Esophagus muscularis mucosa (tissue), 4 donors: ENCODE measurements at places on chromosomes 2 and 18. TPM values are rescaled to one million over a fixed set of nuclear protein-coding genes. Genes with fewer than 3 reads are reported as not detected.
A peak's percentile ranks its signal among the peaks of the same experiment; 100 is the strongest.

FAM237A gene
- not detected for total RNA-seq

TEKT4 gene
- not detected for total RNA-seq

FAM228B gene
- total RNA-seq = 26.6 TPM

MC5R gene
- total RNA-seq = not detected

UGT1A10 gene
- total RNA-seq = not detected

DNA sequence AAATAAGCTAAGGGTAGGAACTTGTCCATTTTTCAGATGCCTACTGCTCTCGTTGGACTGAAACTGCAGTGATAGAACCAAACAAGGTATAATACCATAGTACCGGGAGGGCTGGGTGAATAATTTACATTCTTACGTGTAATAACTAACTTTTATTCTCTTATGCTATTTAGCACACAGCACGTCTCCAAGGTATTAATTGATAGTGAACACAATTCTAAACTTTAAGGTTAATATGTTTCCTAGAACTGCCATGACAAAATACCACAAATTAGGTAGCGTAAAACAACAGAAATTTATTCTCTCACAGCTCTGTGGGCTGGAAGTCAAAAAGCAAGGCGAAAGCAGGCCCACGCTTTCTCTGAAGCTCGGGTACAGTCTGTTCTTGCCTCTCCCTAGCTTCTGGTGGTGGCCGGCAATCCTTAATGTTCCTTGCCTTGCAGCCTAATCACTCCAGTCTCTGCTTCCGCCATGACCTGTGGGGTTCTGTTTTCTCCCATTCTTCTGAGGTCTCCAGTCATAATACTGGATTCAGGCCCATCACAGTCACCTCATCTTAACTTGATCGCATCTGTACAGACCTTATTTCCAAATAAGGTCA is 5.6 kb upstream of the BCL2 start:
- H3K4me1 ChIP-seq = peaks cover 23% of the 10 kb centered on the region
- no peak overlapping the region for H3K27ac ChIP-seq
- no peak overlapping the region for H3K4me3 ChIP-seq
- H3K36me3 ChIP-seq = peaks cover 4% of the 10 kb centered on the region
- no peak for DNase-seq

DNA sequence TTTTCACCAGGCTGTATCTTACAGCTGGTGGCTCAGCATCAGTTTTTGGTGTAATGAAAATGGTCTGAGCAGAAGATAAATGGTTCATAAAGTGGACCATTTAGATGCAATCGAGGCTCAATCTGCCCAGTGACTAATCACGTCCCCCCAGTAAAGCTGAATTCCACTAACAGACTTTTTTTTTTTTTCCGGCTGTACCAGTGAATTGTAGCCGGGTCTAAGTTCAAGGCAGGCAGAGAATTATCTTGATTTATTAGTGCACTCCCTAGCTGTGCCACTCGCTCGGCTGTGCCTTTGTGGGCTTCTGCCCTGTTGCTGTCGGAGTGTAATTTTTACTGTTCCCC is 215.1 kb upstream of the POU3F3 start:
- no peaks in the 10 kb centered on the region for H3K4me1 ChIP-seq
- H3K36me3 ChIP-seq = no peaks in the 10 kb centered on the region
- H3K27me3 ChIP-seq = no peaks in the 10 kb centered on the region
- peak; percentile 21 for DNase-seq
- H3K4me3 ChIP-seq = no peak overlapping the region

GRCh38 chr2:31318361-31319336 is 84.7 kb downstream of the EHD3 start:
- H3K27ac ChIP-seq = peak overlapping the region; percentile 29
- no peaks in the 10 kb centered on the region for H3K27me3 ChIP-seq
- no peak for DNase-seq
- no peaks in the 10 kb centered on the region for H3K36me3 ChIP-seq

DNA sequence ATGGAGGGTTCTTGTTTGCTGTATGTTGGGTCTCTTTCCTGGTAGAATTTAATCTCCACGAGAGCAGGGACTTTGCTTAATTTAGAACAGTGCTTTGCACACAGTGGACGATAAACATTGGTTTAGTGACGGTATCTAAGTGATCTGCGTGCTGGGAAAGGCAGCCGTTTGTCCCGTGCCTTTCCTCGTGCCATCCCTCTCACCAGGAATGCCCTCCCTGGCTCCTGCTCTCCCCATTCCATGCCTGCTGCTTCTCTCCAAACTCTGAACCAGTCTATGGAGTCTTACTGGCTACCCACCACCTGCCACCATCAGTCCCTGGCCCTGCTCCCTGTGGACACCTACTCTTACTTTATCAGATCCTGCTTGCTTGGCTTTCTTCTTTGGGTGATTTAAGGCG is 27.3 kb upstream of the TNP1 start:
- no peaks in the 10 kb centered on the region for H3K4me1 ChIP-seq
- H3K4me3 ChIP-seq = no peak overlapping the region
- no peaks in the 10 kb centered on the region for H3K27me3 ChIP-seq
- H3K27ac ChIP-seq = no peak overlapping the region
- no peak for DNase-seq
- no peaks in the 10 kb centered on the region for H3K36me3 ChIP-seq

DNA sequence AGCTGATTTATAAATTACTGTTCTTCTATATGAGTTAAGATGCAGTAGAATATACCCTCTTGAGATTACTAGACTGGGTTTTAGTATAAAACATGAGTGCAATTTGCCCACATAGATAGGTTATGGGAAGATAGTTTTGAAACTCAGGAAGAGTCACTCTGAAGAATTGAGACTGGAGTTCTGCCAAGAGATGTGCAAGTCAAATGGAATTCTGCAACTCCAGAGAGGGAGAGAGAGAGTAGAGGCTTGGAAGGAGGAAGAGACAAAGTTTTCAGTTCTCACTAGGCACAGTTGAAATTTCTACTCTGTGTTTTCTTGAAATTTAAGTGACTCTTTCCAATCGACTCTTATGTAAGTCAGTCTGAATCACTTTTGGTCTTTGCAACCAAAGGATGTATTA is 878.8 kb downstream of the TSN start:
- H3K27ac ChIP-seq = no peak overlapping the region
- H3K4me1 ChIP-seq = peaks cover 8% of the 10 kb centered on the region
- no peak overlapping the region for H3K4me3 ChIP-seq
- no peak for DNase-seq
- no peaks in the 10 kb centered on the region for H3K36me3 ChIP-seq

DNA sequence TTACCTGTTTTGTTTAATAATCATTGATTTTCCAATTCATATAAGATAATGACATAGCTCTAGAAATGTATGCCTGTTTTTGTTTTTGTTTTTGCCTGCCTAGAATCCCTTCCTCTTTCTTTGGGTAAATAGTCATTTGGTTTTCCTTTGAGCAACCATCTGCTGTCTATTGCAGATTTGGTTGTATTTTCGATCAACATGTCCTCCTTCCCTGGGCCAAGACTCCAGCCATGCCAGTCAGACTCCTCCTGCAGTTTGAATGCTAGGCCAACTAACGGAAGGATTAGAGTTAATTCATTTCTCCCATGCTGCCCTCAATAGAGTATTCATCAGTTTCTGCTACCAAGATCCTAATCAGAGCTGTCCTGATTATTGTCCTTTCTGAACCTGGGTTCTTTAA is 67.1 kb downstream of the MAIP1 start:
- H3K36me3 ChIP-seq = no peaks in the 10 kb centered on the region
- no peak overlapping the region for H3K4me3 ChIP-seq
- H3K27ac ChIP-seq = no peak overlapping the region
- no peaks in the 10 kb centered on the region for H3K27me3 ChIP-seq
- no peaks in the 10 kb centered on the region for H3K4me1 ChIP-seq

GRCh38 chr2:16687222-16687621 is 21.6 kb upstream of the CYRIA start:
- no peak overlapping the region for H3K27ac ChIP-seq
- no peak for DNase-seq
- H3K36me3 ChIP-seq = no peaks in the 10 kb centered on the region
- no peaks in the 10 kb centered on the region for H3K27me3 ChIP-seq
- no peaks in the 10 kb centered on the region for H3K4me1 ChIP-seq
- no peak overlapping the region for H3K4me3 ChIP-seq

DNA sequence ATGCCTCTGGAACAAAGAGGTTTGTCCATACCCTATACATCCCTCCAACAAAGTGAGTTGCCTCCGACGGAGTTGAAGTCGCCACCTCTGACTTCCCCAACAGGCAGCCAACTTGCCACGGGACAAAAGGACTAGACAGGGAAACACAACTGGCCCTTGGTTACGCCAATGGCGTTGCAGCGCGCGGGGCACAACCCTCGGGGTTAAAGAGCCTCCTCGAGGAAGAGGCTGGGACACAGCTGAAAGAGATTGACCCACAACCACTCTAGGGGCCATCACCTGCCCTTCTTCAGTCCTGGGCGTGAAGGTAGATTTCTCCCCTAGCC is 545 bp downstream of the GTF3C2 start:
- no peaks in the 10 kb centered on the region for H3K27me3 ChIP-seq
- DNase-seq = no peak
- peaks cover 39% of the 10 kb centered on the region for H3K4me1 ChIP-seq
- H3K36me3 ChIP-seq = no peaks in the 10 kb centered on the region
- H3K27ac ChIP-seq = peak overlapping the region; percentile 87

- H3K27ac ChIP-seq = no peak overlapping the region
- H3K4me3 ChIP-seq = no peak overlapping the region
- H3K36me3 ChIP-seq = no peaks in the 10 kb centered on the region
- no peaks in the 10 kb centered on the region for H3K27me3 ChIP-seq
These were observed 43.0 kb upstream of the COL5A2 start for GRCh38 chr2:189222468-189223105.

DNA sequence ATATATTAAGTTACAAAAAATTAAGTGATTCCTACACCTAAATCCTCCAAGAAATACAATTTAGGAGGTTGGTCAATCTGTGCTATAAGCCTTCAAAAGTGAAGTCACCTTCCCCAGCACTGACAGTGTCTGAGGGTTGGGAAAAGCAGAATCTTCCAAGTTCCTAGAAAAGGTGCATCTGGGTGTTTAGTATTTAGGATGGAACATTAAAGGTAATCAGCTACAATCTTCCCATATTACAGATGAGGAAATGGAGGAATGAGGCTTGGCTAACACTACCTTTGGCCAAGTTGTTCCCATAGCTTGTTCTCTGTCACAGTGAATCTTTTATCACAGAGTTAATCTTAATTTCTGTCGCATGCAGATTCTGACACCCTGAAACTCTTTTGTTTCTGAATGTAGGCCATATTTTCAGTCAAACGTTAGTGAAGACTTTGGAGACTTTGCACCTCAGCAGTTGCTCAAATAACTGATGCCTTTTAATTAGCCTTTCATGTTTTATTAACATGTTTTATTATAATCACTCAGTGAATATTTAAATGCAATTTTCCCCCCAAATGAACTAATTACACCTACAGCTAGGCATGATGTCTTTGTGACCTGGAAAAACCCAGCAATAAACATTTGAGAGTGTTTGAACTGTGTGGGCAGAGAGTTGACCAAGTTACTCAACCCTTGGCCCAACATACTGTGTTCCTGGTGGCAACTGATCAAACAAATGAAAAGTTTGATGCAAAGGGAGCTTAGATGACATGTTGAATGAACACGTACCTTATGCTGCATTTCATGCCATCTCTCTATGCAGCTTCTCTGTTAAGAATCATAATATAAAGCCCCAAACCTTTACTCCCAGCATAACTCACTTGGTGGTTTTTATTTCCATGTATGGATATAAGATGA is 17.6 kb downstream of the FN1 start:
- H3K36me3 ChIP-seq = peaks cover 92% of the 10 kb centered on the region
- H3K4me1 ChIP-seq = peaks cover 65% of the 10 kb centered on the region
- H3K4me3 ChIP-seq = no peak overlapping the region
- H3K27ac ChIP-seq = peak overlapping the region; percentile 72

- no peaks in the 10 kb centered on the region for H3K27me3 ChIP-seq
- H3K4me3 ChIP-seq = no peak overlapping the region
- no peak overlapping the region for H3K27ac ChIP-seq
- peaks cover 10% of the 10 kb centered on the region for H3K4me1 ChIP-seq
- H3K36me3 ChIP-seq = no peaks in the 10 kb centered on the region
These were observed 126.3 kb upstream of the TPO start for GRCh38 chr2:1286929-1287328.

DNA sequence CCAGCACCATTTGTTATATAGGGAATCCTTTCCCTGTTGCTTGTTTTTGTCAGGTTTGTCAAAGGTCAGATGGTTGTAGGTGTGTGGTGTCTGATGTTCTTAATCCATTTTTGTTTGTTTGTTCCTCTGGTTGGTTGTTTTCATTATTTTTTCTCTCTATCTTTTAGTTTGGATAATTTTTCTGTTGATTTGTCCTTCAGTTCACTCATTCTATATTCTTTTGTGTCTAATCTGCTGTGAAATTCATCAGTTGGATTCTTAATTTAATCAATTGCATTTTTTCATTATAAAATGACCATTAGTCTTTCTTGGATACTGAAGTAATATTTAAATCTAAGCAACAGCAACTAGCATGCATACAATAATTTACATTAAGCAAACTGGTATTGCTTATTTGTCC is 206.7 kb upstream of the TRIB2 start:
- H3K4me3 ChIP-seq = no peak overlapping the region
- no peaks in the 10 kb centered on the region for H3K4me1 ChIP-seq
- H3K27me3 ChIP-seq = no peaks in the 10 kb centered on the region
- no peaks in the 10 kb centered on the region for H3K36me3 ChIP-seq
- no peak overlapping the region for H3K27ac ChIP-seq
